ENCODE measurements at places on chromosomes 5 and 9.

DNA sequence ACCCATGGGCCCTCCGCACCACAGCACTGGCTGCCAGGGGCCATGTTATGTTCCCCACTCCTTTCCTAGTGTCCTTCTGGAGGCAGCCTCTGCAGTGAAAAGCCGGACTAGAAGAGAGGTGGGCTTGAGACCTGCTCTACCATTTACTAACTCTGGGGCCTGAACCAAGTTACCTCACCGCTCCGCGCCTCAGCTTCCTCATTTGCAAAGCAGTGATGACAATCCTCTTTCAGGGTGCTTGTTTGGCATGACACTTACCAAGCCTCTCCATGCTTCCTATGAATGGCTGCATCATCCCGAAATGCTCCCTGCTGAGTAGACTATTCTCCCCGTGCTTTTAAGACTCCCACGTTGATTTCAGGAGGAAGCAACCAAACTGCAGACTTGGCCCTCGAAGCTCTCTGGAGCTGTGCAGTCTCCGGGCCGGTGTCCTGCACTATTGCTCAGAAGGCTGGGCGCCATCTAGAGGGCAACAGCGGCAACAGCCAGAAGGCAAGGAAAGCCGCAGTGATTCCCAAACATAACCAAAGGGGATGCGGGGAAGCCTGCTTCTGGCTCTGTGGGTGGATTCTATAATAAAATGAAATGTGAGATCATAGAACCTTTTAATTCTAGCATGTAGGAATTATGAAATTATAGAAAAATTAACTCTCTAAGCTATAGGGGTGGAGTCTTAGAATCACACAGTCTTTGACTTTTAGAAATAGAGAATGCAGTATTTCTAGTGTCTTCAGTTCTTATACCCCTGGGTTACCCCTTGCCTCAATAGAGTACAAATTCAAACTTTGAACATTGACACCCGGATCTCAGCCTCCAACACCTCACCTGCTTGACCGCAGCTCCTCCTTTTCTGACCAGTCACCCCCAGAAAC, 599.8 kb upstream of the BRINP1 start:
- DNase-seq: peak; percentile 4

DNA sequence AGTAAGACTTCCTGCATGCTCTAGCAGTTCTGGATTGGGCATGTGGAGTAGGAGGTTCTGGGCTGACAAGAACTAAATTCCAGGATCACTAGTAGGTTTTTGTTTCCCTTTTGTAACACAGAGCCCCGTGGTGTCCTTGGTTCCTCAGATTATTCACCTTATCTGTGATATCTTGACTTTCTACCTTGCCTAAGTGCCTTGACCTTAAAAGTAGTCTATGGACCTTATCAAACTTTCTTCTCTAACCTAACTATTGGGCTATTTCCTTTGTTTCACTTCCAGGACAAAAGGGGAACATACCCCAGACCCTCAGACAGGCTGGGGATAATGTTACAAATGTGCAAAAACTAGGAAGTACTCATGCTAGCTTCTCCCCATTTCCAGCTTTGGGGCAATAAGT, 595.3 kb downstream of the PSAT1 start:
- DNase-seq: no peak

- DNase-seq: no peak
Measured at GRCh38 chr9:25864509-25864908, 186.3 kb upstream of the TUSC1 start.

GRCh38 chr9:88811511-88811910, 179.8 kb upstream of the S1PR3 start:
- DNase-seq: no peak

- no peak for DNase-seq
Measured at GRCh38 chr5:74059706-74060105, 433.7 kb downstream of the ARHGEF28 start.

GRCh38 chr5:14252793-14253192, 109.7 kb downstream of the TRIO start:
- no peak for DNase-seq
